Breast epithelium (tissue), 4 donors: ENCODE measurements at places on chromosomes 3 and 15.

DNA sequence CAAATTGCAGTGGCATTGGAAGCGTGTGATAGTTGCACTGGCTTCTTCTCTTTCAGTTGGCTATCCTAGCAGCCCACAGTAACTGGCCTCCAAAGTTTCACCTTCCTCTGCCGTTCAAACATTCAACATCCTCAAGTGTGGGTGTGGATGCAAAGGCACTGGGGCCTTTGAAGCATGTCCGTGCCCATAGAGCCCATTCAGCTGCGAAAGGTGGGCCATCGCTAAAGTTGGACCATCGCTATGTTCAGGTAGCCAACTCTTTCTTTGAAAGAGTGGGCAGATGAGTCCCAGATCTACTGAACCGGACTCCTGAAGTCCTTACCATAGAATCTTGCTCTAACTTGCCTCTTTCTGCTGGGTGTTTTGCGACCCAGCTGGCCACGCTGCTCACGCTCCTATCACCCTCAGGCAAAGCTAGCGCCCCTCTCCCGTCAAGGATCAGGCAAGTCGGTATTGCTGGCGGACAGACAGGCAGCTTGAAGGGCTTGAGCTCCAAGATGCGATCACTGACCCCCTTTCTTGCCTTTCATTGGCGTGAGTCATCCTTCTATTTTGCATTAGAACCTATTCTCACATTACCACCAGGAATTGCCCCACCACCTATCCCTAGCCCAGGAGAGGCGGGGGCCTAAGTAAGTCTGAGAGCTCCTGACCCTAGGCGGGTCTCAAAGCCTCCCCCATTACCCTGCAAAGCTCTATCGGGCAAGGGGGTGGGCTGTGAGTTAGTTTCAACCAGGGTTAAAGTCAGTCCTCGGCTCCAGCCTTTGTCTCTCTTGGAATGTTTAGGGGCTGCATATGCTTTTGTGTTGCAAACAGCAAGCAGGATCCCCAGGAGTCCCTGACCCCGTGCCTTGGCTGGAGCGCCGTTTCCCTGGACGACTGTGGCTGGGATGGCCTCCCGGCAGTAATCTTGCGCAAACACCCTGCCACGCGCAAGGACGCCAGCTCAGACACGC, 28.7 kb downstream of the ZIC4 start:
- no peaks in the 10 kb centered on the region for H3K4me1 ChIP-seq
- DNase-seq = no peak
- no peaks in the 10 kb centered on the region for H3K27me3 ChIP-seq
- no peak overlapping the region for H3K4me3 ChIP-seq
- no peak overlapping the region for H3K27ac ChIP-seq
- no peaks in the 10 kb centered on the region for H3K36me3 ChIP-seq

- H3K4me3 ChIP-seq = no peak overlapping the region
- no peak overlapping the region for H3K27ac ChIP-seq
- no peaks in the 10 kb centered on the region for H3K27me3 ChIP-seq
- no peak for DNase-seq
- H3K36me3 ChIP-seq = no peaks in the 10 kb centered on the region
These were observed 205.3 kb downstream of the CTNNB1 start for GRCh38 chr3:41404582-41404981.

DNA sequence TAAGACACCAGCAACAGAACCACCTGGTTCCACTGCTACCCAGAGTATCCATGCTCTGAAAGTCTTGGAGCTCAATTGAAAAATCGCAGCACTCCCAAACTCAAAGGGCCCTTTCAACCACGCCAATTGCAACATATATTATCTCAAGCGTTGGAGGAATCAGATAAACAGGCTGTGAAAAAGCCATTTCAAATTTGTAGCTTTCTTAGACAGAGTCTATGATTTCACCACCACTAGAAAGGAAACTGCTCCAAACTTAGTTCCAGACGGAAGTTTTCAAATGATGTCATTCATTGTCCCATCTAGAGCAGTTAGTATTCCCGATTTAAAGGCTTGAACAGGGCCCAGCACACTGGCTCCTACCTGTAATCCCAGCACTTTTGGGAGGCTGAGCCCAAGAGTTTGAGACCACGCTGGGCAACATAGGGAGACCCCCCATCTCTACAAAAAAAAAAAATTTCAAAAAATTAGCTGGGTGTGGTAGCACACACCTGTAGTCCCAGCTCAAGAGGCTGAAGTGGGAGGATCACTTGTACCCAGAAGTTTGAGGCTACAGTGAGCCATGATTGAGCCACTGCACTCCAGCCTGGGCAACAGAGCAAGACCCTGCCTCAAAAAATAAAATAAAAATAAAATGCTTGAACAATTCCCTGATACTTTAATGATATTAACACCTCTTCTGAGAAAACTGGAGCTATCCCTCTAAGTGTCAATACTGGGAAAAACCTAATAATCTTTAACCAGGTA, 16.8 kb downstream of the TNIK start:
- H3K27me3 ChIP-seq = no peaks in the 10 kb centered on the region
- H3K27ac ChIP-seq = no peak overlapping the region
- H3K4me1 ChIP-seq = no peaks in the 10 kb centered on the region
- DNase-seq = no peak
- no peaks in the 10 kb centered on the region for H3K36me3 ChIP-seq

- no peak for DNase-seq
- H3K36me3 ChIP-seq = no peaks in the 10 kb centered on the region
- no peaks in the 10 kb centered on the region for H3K4me1 ChIP-seq
These were observed 3.9 kb downstream of the B4GALT4 start for GRCh38 chr3:119236756-119237155.

DNA sequence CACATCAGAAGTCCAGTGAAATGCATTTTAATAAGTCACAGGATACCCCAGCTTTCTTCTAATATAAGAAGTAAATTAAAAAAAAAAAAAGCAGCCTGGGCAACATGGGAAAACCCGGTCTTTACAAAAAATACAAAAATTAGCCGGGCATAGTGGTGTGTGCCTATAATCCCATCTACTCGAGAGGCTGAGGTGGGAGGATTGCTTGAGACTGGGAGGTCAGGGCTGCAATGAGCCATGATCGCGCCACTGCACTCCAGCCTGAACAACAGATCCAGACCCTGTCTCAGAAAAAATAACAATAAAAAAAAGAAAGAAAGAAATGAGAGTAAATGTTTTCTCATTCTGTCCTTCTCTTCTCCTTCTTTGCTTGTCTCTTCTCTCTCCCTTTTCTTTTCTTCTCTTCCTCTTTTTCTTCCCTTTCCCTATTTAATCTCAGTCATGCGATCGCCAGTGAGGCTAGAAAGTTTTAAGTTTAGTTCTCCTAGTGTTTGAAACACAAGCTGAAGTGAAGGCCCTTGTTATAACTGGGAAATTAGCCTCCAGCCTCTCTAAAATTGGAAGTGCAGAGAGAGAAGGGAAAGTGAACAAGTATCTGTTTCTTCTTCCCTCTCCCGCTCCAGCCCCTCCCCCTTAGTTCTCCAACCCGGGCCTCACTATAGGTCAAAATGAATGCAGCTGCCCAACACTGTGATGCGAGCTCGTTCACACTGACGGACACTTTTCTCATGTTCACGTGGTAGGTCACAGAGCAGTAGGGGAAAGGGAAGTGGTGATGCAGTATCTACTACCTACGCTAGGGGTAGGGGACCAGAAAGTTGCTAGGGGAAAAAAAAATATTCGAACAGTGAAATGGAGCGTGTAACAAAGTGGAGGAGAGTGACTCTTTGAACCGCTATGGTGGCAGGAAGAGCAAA, 23.5 kb upstream of the TSC22D2 start:
- H3K4me3 ChIP-seq = no peak overlapping the region
- no peaks in the 10 kb centered on the region for H3K4me1 ChIP-seq
- H3K27ac ChIP-seq = no peak overlapping the region
- no peaks in the 10 kb centered on the region for H3K27me3 ChIP-seq
- H3K36me3 ChIP-seq = no peaks in the 10 kb centered on the region

DNA sequence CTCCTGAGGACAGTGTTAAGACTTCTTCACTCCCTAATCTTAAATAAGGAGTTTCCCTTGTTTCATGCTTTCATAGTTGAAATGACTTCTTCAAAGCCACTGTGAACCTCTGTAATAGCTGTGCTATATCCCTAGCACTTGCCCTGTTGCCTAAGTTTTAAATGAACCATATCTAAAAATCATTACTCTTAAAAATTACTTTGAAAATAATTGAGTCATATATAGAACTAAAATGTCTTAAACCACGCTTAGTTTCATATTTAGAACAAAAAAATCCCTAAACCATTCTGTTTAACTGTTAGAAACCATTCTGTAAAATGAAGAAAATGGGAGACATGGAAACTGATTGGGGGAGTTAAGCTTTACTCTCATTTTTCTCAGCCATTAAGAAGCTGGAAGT, 29.8 kb downstream of the DNAJC19 start:
- H3K27me3 ChIP-seq = no peaks in the 10 kb centered on the region
- H3K4me1 ChIP-seq = no peaks in the 10 kb centered on the region
- no peak overlapping the region for H3K4me3 ChIP-seq

- no peak overlapping the region for H3K27ac ChIP-seq
- H3K4me3 ChIP-seq = no peak overlapping the region
- H3K36me3 ChIP-seq = no peaks in the 10 kb centered on the region
- no peak for DNase-seq
- no peaks in the 10 kb centered on the region for H3K4me1 ChIP-seq
These were observed 302.0 kb downstream of the EDEM1 start for GRCh38 chr3:5489536-5489935.
